Stimulated activated CD4-positive, alpha-beta T cell treated with anti-CD3 and anti-CD28 coated beads, Interleukin-1b, Interleukin-23, amount 100 ng/mL, for 48 hours (primary cell): ENCODE measurements at places on chromosomes 16 and 17.

DNA sequence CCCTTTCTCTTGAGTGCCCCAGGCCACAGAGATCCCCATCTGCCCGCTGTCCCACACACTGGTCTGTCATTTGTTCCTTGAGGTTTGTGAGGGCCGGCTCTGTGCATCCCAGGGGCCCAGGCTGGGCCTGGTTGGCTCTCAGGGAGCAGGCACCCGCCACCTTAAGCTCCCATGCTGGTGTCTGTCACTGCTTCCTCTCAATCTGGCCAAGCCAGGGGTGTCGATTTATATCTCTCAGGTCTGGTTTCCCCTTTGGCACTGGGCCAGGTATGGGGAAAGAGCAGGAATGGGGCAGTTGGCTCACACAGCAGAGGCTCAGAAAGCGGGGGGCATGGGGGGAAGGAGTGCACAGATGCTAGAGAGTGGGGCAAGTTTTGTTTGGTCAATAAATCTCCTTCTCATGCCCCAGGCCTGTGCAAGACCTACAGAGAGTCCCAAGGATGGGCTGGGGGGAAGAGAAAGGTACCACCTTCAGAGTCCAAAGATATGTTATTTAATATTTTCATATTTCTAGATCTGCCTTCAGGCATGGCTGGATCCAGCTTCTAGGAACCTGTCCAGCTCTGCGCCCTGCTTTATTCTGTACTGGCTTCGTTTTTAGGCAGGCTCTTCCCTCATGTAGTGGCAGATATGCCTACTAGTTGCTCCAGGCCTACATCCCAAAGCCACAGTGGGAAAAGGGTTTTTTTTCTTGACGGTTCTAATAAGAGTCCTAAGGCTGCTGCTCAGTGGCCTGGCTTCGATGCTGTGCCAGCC lies 34.3 kb downstream of the IL4R start:
- no peak for DNase-seq

GRCh38 chr17:78572239-78573205 lies 4.7 kb downstream of the DNAH17 start:
- DNase-seq = no peak

GRCh38 chr17:6388416-6388815 lies 46.5 kb downstream of the AIPL1 start:
- DNase-seq = no peak

- peak; percentile 67 for DNase-seq
These were observed 211.1 kb upstream of the CHMP6 start for GRCh38 chr17:80780381-80781198.

DNA sequence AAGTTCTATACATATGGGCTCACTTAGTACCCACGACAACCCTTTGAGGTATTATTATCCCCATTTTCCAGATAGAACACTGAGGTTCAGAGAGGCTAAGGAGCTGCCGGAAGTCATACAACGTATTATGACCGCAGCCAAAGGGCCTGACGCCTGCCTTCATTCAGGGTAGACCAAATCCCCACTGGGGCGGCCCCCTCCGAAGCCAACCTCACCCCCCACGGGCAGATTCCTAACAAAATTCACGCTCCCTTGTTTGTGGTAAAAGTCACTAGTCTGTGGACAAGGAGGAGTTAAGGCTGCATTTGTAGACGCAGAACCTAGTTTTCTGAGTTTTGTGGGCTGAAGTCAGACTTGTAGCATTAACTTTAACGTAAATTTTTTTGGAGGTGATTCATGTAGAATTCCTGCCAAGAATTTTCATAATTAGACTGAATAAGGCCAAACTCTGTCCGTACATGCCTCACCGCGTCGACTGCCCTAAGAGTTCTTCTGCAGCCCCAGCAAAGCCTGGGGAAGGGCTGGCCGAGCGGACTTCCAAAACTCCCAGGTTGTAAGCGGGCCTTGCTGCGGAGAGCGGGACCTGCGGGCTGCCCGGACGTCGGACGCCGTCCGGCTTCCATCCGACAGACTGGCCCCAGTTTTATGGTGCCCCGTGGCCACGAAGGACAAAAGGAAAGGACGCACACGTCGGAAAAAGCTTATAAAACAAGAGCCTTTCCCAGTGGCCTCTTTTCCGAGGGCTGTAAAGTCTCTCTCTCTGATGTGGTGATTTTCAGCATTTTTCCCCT lies 75.7 kb downstream of the NXN start:
- DNase-seq = no peak

DNA sequence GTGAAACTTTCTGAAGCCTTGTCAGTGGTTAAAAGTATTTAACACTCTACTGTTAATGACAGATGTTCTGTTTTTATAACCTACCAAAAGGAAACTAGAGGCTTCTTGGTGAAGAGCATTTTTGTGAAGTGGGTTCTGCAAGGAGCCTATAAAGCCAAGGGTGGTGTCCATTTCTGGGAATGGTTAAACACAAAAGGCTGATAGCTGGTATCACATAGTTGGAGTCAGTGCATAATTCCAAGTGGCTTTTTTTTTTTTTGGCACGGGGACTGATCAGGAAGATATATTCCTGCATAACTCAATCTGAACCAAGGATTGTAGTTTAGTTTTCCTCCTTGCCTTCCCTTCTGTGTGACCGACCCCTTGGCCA lies 27.6 kb upstream of the KPNB1 start:
- DNase-seq = no peak

DNA sequence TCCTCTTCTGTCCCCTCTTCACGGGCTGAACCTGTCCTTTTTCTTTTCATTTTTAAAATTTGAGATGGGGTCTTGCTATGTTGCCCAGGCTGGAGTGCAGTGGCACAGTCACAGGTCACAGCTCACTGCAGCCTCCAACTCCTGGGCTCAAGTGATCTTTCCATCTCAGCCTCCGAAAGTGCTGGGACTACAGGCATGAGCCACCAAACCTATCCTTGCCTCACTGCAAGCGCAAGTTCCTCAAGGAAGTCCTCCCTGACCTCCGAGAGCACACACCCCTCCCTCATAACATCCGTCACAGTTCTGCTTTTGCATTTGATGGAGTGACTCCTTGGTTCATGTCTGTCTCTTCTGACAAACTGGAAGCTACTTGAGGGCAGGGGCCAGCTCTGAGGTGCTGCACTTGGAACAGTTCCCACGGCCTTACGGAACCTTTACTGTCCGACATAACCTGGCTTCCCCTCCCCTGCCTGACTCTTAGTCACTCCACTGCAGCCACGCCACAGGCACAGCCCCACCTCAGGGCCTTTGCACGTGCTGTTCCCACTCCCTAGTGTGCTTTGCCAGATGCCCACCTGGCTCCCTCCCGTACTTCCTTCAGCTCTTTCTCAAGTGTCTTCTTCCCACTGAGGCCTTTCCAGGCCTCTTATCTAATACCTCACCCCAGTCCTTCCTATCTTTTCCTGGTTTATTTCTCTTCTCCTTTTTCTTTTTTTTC lies 4.4 kb downstream of the TBX6 start:
- DNase-seq = no peak

DNA sequence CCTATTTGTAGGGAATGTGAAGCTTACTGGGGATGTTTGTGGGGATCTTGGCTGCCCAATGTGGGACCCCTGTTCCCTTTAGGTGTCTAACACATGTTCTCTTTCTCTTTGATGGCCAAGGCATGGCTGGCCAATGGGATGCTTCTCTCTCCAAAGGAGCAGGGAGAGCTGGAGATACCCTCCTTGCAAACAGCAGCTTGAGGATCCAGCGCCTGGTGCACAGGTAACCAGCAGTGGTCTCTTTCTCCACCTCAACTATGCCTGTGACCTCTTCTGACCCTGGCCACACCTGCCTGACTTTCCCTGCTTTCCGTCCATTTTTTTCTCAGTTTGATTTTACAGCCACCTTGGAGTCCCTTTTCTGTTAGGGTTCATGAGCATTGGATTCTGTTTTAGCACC lies 16.8 kb upstream of the NKD1 start:
- no peak for DNase-seq
